HCEC 1CT (cell line): ENCODE measurements at places on chromosomes 11 and 22.

DNA sequence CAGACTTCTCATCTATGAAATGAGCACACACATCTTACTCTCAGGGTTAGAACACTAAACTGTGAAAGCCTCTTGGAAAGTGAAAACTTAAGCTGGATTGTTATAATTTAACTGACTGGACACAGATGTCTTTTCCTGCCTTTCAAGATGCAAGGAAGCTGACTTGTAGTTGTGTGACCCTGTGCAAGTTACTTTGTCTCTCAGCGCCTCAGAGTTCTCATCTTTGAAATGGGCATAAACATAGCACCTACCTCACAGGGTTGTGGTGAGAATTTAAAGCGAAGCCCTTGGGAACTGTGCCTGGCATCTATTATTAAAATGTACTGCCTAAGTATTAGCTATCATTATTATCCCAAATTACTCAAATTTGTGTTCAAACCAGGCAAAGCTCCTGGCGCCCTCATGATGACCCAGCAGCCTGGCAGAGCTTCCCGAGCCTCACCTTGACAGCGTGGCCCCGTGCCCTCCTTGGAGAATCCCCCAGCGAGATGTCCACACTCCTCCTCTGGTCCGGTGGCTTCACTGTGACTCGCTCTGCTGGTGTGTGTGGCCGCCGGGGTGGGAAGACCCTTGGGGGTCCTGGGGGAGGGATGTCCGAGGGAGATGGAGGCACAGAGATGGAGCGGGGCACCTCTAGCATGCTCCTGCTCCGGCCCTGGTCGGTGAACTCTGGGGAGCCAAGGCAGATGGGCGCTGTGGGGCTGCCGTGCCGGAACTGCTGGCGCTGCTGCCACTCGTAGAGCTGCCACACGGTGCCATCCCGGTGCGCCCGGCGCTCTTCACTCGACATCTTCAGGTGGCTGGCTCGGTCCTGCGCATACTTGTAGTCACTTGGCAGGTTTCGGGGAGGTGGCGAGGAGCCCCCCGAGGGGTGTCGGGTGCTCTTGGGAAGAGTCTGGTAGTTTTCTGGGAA lies 78.2 kb downstream of the C11orf58 start:
- no peak for DNase-seq

GRCh38 chr11:20443596-20443995 lies 56.1 kb downstream of the PRMT3 start:
- DNase-seq, result peak; percentile 39

DNA sequence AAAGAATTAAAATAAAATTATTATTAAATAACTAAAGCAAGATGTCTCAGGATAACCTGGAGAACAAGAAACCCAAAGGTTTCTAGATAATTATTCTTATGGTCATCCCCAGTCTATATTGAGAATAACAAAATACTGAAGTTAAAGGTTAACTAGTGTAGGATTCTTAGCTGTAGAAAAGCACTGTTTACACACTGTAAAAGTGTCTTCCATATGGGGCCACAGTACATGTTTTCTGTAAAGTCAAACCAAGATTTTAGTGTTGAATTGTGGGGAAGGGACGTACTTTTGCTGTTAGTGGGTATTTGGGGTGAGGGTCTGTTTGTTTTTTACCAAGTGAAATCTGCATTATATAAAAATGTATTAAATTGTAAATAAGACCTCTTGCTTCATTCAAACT lies 47.5 kb upstream of the SOX6 start:
- DNase-seq, result no peak

DNA sequence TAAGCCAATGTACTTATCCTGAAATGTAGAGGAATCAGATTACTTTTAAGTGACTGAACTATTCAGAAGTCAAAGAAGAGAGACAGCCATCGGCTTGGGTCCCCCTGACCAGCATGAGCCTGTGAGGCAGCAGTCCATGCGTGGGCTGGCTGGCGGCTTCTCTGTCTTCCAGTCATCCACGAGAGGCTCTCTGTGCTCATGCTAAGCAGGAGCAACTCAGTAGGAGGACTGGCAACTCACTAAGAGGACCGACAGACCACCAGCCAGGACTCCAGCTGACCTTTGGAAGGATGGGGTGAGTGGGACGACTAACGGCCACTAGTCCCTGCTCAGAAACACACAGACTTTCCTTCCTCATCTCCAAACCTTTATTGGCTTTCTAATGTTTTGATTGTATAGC lies 43.6 kb downstream of the ARFGAP3 start:
- no peak for DNase-seq

DNA sequence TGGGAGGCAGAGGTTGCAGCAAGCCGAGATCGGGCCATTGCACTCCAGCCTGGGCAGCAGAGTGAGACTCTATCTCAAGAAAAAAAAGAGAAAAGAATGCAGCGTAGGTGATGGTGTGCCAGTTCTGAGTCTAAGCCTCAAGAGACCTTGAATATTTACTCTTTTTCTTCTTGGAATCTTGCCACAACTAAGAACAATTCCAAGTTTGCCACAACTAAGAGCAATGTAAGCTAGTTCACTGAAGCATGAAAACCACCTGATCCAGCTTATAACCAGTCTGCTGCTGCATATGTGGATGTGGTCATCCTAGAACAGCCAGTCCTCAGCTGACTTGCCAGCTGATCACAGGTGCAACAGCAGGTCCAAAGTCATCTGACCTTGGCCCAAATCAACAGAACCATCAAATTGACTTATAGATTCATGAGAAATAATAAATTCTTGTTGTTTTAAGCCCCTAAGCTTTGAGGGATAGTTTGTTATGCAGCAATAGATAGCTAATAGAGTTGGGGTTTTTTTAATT lies 25.4 kb upstream of the SEZ6L start:
- no peak for DNase-seq
